ENCODE measurements at places on chromosomes 5 and 9.

GRCh38 chr5:142432961-142433360 lies 108.1 kb upstream of the SPRY4 start:
- no peak for DNase-seq

- no peak for DNase-seq
Measured at GRCh38 chr5:10704949-10705621, 55.9 kb downstream of the DAP start.

DNA sequence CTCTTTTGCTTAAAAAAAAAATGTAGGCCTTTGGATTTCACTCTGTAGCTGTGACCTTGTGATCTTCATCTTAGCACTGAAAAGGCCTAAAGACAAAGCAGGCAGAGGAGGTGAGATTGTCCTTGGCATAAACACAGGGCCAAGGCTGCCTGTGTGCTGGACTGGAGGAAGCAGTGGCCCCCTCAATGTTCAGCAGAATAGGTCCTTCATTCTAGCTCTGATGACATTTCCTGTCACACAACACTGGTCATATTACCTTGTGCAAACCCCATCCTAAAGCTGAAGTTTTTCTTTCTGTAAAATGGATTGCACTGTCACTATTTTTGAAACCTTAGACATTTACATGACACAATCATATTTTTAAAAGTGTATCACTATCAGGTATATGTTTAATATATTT lies 147.4 kb downstream of the INSYN2B start:
- DNase-seq, result no peak

DNA sequence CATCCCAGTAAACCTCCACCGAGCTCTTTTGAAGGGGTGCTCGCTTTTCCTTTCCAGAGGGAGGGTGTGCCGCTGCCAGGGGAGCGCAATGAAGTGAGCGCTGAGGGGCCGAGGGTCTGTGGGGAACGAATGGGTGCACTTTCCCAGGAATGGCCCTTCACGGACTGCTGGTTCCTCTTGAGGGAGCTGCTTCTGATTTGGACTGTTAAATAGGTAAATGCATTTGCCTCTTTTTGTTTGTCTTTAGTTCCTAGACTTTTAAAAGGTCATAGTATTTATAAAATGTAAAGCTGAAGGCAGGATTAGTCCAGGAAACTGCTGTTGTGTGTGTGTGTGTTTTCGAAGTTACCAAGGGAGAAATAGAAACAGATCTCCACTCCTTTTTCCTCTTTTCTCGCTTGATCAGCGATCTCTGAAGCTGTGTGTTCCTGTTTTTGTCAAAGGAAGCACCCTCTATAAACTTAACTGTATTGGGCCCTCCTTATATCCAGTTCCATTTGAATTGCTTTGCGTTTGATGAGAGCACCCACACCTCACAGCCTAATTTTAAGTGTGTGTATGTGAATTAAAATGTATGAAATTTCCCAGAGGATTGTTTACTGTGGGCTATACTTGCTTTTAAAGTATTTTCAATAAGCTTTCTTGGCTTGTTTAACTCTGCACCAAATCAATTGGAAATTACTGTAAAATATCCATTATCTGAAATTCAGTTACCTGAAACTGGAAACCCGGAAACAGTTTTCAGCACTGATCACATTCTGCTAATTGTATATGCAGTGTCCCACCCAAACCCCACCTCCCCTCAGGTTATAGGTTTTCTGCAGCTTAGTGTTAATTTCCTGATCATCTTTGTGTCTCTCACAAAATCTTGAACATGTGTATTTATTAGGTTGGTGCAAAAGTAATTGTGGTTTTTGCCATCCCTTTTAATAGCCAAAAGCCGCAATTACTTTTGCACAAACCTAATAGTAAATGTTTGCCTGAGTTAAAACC lies 966 bp downstream of the SNX2 start:
- DNase-seq, result no peak

- DNase-seq, result no peak
Measured at GRCh38 chr5:79107020-79107796, 4.4 kb upstream of the BHMT start.

DNA sequence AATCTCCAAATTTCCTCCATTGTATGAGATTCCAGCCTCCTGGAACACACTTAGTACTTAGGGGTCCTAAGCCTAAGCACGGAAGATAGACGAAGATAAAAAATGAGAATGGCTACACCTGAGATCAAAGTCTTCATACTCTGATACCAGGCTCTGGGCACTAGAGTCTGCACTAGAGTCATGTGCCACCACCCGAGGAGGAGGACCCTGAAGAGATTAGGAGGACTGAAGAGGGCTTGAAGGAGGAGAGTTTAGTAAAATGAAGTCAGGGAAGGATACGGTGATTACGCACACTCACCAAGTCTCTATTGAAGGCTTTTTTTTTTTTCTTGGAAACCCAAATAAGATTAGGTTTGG lies 573 bp upstream of the SPATA24 start:
- no peak for DNase-seq

GRCh38 chr5:1760656-1761452 lies 38.8 kb downstream of the MRPL36 start:
- DNase-seq, result no peak

GRCh38 chr9:116027096-116027495 lies 126.5 kb upstream of the PAPPA start:
- DNase-seq, result no peak

- DNase-seq, result no peak
Measured at GRCh38 chr9:36765077-36765390, 192.3 kb downstream of the MELK start.

- peak; percentile 75 for DNase-seq
Measured at GRCh38 chr5:61048534-61048933, 103.5 kb downstream of the NDUFAF2 start.

DNA sequence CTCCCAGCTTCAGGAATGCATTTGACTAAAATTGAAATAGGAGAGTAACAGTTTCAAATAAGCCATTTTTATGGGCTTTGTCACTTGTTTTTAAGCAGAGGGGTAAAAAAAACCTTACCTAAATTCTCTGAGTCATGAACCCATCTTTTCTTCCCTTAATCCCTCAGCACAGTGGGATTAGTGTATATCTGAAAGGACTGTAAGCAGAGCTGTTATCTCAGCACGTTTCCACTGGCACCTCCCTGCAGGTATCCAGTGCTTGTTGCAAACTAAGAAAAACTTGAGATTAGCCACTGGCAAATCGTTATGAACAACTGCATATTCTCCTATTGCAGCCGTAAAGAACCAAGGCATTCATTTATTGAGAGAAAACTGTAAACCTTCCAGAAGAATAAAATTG lies 872.7 kb downstream of the EFNA5 start:
- no peak for DNase-seq

- no peak for DNase-seq
Measured at GRCh38 chr5:3948838-3949237, 353.2 kb downstream of the IRX1 start.

DNA sequence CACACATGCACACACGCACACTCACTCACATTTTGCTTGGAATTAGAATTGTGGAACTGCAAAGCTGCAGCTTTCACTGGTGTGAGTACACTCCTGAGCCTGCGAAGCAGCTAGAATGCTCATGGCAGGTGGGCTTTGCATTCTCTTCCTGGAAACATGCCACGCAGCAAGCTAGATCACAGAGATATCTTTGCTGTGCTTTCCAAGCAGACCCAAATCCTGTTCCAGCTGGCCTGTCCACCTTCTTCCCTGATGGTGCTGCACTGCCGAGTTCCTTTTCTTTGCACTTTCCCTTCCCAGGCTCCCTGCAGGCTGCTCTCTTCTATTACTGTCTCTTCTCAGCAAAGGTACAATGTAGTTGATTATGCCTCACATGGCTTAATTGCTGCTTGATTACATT lies 92.7 kb upstream of the CKMT2 start:
- DNase-seq, result no peak

DNA sequence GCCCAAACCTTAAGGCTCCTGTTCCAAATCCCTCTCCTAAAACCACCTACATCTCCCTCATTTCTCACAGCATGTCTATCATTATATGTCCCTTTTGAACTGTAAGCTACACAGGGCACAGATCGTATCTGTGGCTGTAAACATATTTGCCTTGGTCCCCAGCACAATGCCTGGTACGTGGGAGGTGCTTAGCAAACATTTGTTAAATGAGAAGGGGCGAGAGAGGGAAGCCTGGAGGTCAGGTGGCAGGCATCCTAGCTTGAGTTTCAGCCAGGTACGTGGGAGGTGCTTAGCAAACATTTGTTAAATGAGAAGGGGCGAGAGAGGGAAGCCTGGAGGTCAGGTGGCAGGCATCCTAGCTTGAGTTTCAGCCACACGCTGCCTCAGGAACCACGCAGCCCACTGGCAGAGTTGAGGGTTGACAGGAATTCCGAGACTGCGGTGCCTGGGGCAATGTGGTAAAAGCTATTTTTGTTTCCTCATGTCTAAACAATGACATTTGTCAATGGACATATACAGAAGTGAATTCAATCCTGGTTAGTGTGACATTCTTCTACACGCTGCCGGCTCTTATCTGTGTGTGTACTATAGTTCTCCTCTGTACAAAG lies 113.6 kb downstream of the EFNA5 start:
- no peak for DNase-seq

DNA sequence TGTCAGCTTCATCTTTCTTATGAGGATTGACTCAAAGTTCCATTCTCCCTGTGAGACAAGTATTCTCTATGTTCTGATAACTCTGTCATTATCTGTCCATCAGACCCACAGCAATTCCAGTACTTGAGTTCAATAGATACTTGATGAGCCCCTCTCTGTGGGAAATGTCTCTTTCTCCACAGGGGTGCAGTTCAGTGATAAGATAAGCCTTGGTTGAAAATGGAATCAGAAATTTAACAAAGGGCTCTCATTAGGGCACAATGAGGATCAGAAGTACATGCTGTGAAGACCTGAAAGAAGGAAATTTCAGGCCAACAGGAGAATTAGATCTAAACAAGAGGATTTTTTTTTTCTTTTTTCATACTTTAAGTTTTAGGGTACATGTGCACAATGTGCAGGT lies 737.3 kb downstream of the MTRR start:
- no peak for DNase-seq

DNA sequence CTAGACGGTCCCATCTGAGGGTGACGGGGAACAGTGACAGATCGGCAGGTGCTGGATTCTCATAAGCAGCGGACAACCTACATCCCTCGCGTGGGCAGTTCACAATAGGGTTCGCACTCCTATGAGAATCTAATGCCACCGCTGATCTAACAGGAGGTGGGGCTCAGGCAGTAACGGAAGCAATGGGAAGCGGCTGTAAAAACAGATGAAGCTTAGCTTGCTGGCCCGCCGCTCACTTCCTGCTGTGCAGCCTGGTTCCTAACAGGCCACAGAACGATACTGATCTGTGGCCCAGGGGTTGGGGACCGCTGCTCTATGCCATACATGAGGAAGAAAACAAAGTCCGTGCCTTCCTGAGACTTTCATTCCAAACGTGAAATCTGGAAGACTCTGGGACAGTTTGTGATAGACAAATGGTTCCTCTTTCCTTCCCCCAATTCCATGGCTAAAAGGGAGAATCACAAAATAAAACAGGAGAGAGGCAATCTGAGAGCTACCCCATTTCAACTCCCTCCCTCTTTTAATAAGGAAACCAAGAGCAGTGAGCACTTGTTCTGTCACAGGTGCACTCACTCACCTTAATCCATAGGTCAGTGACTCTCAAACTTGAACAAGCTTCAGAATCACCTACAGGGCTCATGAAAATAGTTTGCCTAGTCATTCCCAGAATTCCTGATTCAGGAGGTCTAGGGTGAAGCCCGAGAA lies 12.1 kb downstream of the PDCL start:
- DNase-seq, result no peak

- no peak for DNase-seq
Measured at GRCh38 chr5:172229904-172230303, 35.9 kb downstream of the EFCAB9 start.

GRCh38 chr9:127721391-127721821 lies 5.5 kb downstream of the TTC16 start:
- no peak for DNase-seq

DNA sequence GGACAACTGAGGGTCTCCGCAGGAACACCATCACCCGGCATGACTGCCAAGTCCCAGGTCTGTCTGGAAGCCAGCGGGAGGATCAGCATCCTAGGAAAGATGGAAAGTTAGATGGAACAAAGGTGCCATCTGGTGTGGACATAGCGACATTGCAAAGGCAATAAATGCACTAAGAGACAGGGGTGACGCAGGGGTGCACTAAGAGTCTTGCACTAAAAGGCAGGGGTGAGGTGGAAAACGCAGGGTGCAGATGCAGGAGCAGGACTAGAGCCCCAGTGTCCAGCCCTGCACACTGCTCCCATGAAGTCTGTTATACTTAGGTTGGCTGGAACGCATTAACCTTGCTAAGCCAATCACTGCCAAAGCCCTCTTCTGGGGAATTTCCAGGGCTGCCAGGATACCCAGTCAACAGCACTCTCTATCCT lies 15.5 kb downstream of the ATOX1 start:
- no peak for DNase-seq

DNA sequence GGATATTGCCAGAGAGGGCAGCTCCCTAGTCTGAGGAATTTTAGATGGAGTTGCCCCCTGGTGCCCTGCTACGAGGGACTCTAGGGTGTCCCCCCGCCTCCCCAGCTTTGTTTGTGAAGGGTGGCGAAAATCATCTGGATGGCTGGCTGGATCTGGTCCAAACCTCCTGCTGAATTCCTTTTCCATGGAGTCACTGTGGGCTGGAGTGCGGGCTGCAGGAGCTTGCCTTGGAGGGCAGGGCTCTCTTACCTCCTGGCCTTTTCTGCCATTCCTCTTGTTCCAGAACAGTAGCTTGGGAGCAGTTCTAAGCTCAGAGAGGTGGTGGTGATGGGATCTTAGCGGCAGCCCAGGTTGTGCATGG lies 2.1 kb downstream of the SYNPO start:
- DNase-seq, result peak; percentile 85

DNA sequence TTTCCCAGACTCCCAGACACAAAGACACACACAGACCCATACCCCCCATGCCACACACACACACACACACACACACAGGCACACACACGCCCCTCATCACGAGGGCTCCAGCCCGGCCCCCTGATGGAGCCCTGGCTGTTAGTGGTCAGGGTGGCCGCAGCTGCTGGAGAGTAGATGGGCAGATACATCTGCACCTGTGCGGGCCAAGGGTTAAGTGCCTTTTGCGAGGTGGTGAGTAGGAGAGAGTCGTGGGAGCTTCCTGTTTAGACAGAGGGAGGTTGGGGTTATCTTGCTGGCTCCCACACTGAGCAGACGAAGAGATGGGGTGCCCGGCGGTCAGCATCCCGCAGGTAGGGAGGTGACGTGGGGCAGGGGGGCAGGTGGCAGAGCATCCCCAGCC lies 8.2 kb downstream of the PRRX2 start:
- DNase-seq, result no peak
